ENCODE measurements at places on chromosomes 1 and 21.

- DNase-seq, result no peak
Observed at GRCh38 chr1:157119448-157119847, 18.7 kb downstream of the ETV3 start.

DNA sequence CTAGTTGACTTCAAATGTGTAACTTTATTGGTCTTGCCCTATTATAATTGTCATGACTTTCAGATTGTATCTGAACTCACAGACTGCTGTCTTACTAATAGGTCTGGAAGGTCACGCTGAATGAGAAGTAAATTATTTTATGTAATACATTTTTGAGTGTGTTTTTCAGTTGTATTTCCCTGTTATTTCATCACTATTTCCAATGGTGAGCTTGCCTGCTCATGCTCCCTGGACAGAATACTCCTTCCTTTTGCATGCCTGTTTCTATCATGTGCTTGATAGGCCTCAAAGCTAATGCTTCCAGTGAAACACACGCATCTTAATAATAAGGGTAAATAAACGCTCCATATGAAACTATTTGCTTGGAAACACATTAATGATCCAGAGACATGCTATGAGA lies 7.3 kb downstream of the RGS4 start:
- DNase-seq, result no peak

DNA sequence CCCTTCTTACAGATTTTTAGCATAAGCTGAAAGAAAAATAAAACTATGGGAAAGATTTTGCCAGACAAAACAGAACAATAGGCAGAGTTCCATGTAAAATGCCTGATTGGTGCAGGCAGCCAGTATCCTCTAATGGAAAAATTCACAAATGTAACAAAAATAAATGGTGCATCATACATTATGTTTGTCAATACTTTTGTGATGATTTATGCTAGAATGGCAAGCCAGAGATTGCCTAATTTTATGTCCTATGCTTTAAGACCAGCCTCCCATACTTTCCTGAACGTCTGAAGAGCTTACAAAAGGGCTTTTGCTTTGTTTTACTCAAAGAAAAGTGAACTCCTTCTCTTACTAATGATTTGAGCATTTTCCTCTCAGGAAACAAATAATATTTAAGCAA lies 81.5 kb upstream of the KCNJ15 start:
- no peak for DNase-seq

- DNase-seq, result no peak
Observed at GRCh38 chr1:201332021-201332420, 45.5 kb downstream of the TNNT2 start.

DNA sequence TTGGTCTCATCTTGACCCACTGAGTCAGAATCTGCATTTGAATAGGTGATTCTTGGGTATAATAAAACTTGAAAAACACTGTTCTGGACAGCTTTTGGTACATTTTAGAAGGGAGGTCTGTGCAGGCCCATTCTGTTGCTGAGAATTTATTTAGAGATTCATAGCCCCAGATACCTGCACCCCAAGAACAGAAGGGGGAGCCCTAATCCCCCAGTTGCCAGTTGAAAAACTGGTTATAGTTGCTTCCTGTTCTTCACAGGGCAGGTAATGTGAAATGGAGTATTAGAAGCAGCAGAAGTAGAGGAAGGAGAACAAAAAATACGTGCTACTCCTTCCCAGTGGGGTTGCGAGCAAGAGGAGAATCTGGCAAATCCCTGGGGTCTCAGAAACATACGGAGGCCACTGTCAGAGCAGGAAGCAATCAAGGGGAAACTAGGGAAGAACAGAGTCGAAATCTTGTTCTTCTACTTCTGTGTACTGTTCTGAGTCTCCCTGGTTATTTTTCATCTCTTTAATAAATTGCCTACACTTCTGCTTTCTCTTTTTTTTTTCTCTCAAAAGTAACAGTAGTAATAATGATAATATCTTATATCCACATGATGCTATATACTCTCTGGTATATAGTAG lies 4.6 kb upstream of the CLCA2 start:
- DNase-seq, result no peak
